ENCODE measurements at places on chromosomes 5 and 9.
A peak's percentile ranks its signal among the peaks of the same experiment; 100 is the strongest.

DNA sequence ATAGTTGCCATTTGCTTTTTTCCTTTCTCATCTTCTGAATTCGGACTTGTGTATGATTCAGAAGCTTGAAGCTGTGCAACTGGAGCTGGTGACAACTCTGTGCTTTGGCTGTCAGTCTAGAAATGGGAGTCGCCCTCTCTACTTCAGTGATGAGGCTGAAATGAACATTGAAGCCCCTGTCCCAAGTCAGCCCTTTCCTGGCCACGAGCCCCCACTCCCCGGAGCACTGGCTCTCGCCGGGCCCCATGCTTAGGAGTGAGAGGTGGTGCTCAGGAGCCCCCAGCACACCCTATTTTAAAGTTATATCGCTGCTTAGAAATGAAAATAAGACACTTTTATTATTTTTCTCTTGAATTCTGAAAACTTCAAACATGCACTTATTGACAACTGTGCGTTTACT lies 66.0 kb downstream of the PSMB7 start:
- DNase-seq = no peak

- DNase-seq = no peak
Measured at GRCh38 chr9:34572628-34573027, 16.9 kb downstream of the CNTFR start.

DNA sequence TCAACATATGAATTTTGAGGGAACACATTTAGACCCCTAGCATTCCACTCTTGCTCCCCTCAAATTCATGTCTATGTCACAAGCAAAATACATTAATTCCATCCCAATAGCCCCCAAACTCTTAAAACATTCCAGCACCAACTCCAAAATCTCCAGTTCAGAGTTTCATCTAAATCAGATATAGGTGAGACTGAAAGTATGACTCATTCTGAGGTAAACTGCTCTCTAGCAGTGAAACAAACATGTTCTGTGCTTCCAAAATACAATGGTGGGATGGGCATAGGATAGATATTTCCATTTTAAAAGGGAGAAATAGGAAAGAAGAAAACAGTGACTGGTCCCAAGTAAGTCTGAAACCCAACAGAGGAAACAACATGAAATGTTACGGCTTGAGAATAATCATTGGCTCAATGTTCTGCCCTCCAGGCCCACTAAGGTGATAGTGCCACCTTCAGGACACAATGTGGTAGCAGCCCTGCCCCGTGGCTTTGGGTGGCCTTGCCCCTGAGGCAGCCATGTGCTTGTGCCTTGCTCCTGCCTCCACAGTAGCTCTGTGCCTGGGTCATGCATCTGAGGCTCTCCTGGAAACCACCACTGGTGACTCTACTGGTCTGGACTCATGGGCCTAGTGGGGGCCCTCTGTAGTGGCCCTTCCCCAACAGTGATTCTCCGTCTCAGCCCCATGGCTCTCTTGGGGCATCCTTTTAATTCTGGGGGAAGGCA lies 36.4 kb upstream of the IPPK start:
- peak; percentile 3 for DNase-seq

GRCh38 chr5:165573445-165573844 lies 2068.0 kb downstream of the MAT2B start:
- no peak for DNase-seq

- DNase-seq = no peak
Measured at GRCh38 chr5:141914199-141914743, 9.4 kb upstream of the DELE1 start.

- DNase-seq = no peak
Measured at GRCh38 chr5:123549256-123549904, 37.4 kb downstream of the CSNK1G3 start.

DNA sequence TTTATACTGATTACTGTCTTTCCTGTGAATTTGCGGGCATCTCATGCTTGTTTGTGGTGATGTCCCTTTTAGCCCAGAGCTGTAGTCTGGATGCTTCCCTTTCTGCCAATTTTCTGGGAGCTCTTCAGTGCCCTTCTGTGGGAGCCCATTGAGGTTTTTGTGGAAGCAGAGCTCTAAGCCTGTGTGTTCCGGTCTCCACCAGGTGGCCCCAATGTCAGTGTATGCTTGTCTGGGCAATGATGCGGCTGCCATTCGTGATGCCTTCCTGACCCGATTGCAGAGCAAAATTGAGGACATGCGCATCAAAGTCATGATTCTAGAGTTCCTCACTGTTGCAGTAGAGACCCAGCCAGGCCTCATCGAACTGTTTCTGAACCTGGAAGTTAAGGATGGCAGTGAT lies 35.1 kb downstream of the SH3GLB2 start:
- DNase-seq = no peak

GRCh38 chr5:81925009-81925408 lies 46.8 kb upstream of the ATG10 start:
- DNase-seq = no peak

GRCh38 chr9:137454145-137454596 lies 5.0 kb downstream of the NSMF start:
- DNase-seq = no peak

GRCh38 chr5:72036951-72037350 lies 70.3 kb upstream of the MAP1B start:
- no peak for DNase-seq

DNA sequence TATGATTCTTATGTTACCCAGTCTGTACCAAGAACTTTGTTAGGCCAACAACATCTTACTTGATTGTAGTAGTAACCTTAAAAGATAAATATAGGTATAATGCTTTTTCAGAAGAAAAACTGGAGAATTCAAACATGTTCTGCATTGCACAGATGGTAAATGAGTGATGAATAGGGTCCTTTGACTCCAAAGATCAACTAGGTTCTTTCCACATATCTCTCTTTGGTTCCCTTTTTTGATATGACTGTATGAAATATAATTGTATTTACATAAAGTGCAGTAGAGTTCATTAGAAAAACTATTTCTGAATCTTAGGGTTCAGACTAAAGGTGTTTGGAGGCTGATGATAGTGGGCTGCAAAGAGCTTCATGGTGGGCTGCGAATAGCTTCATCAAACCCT lies 150.5 kb upstream of the CDKN2B start:
- DNase-seq = no peak

- DNase-seq = no peak
Measured at GRCh38 chr5:32810804-32811203, 99.7 kb downstream of the NPR3 start.

DNA sequence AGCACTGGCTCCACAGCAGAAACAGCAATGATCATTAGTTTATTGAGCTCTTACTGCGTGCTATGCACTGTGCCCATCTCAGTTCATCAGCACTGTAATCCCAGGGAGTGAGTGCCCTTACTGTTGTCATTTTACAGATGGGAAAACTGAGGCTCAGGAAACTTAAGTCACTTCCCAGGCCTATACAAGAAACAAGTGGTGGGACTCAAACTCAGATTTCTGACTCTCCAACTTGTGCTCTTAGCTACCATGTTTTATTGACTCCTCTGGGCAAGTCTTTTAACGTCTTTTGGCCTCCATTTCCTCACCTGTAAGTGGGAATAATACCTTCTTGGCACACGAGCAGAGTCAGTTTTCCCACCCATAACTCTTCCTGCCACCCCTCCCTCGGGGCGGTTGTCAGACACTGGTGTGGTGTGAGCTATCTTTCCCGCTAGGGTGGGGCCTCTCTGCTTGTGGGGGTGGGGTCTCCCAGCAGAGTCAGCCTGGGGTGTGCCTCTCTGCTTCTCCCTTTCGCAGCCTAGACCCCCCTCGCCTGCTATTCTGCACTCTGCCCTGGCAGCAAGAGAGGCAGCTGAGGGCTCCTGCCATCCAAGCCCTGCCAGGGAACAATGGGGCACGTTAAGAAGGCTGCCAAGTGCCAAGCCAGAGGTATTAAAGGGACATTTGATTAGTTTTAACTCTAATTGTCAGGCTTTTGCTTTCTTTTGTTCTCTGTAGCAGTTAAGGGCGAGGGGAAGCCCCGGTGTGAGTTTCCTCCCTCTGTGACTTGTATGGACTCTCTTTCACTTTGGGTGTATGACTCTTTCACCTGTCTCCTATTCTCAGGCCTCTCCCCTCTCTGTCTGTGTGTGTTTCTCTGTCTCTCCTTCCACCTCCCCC lies 12.1 kb downstream of the GALNT10 start:
- DNase-seq = no peak

DNA sequence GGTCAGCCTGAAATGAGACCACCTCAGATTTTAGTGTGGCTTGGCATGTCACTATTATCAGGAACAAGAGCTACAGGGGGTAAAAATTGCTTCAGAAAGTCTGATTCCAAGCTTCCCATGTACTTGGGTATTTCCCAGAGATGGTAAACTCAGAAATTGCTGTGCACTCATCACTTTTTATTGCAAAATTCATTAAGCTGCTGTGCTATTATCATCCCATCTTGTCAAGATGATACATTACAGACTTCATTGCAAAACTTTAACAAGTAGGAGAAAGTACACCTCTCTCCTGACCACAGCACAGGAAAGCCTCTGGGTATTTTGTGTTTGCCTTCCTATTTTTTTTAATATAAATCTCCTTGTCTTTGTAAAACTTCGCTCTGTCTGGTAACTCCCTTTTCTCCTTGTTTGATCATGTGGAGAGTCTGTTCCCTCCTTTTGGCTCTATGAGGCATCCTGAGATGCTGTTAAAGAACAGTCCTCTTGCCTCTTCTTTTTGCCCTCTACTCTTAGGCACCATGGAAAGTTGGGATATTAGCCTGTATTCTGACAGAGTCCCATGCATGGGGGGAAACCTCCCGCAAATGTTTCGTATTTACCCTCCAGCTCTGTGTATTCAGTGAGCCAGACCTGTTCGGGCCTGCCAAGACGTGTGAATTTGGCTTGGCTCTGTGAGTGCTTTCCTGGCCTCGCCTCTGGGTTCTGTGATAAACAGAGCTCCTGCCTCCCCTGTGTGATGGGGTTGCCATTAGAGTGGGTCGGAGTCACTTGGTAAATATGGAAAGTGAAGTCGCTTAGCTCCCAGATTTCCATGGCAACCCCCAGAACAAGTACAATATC lies 260.7 kb downstream of the NR3C1 start:
- no peak for DNase-seq

- no peak for DNase-seq
Measured at GRCh38 chr9:90256345-90256744, 386.3 kb downstream of the DIRAS2 start.

DNA sequence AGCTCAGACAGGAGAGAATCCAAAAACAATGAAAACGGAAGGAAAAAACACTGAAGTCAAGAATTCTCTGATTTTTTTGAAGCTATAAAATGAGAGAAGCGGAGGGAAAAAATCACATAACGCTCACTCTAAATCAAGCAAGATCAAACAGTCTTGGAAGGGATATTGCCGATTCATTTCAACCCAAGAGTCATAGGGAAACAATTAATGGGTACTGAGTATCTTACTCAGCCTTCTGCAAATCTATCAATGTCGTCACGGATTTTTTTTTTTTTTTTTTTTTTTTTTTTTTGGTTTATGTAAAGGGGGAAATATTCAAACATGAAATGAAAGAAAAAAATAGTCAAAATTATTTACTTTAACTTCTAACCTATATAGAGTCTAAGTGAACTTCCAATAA lies 9.5 kb downstream of the MEF2C start:
- DNase-seq = no peak

GRCh38 chr9:113650207-113651131 lies 186.9 kb downstream of the RGS3 start:
- no peak for DNase-seq

DNA sequence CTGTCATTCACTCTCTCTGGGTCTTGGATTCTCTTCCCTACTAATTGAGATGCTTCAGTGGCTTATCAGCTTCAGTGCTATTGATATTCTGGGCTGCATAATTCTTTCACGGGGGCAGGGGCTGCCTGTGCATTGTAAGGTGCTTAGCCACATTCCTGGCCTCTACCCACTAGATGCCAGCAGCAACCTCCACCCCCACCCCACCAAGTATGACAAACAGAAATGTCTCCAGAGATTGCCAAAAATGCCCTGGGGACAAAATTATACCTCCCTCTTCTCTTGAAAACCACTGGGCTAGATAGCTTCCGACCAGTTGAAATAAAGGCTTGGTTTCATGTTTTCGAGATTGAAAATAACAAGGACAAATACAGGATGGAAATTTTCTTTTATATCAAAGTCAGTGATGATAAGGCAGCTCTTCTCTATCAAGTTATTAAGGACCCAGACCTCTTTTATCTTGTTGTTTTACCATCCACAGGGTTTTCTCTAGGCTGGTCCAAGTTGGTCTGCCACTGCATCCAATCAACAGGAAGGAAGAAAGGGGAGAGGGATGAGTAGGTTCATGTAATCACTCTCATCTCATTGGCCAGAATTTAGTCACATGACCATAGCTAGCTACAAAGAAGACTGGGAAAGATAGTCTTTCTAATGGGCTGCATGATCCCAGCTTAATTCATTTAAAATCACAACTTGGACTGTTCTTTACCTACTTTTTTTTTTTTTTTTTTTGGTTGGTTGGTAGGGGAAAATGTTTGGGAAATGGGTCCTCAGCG lies 92.1 kb upstream of the RANBP3L start:
- DNase-seq = no peak

GRCh38 chr9:72844440-72844768 lies 108.4 kb downstream of the ALDH1A1 start:
- DNase-seq = no peak

DNA sequence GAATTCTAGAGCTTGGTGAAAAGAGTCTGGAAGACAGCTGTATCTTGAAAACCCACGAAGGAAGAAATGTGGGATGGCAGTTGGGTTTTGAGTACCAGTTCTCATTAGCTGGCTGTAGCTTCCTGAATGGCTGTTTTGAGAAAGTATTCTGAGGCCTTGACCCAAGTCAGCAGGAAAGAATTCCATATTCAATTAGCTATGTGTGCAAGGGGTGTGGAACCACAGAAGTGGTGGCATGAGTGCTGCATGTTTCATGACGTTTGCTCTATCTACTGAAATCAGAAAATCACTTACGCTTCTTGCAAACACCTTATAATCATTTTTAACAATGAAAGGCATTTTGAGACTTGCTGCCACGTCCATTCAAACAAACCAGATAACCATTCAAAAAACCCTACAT lies 69.1 kb downstream of the TRPM3 start:
- no peak for DNase-seq

- DNase-seq = no peak
Measured at GRCh38 chr5:167644619-167645018, 646.8 kb upstream of the WWC1 start.
